ENCODE measurements at places on chromosomes 2 and 18.

DNA sequence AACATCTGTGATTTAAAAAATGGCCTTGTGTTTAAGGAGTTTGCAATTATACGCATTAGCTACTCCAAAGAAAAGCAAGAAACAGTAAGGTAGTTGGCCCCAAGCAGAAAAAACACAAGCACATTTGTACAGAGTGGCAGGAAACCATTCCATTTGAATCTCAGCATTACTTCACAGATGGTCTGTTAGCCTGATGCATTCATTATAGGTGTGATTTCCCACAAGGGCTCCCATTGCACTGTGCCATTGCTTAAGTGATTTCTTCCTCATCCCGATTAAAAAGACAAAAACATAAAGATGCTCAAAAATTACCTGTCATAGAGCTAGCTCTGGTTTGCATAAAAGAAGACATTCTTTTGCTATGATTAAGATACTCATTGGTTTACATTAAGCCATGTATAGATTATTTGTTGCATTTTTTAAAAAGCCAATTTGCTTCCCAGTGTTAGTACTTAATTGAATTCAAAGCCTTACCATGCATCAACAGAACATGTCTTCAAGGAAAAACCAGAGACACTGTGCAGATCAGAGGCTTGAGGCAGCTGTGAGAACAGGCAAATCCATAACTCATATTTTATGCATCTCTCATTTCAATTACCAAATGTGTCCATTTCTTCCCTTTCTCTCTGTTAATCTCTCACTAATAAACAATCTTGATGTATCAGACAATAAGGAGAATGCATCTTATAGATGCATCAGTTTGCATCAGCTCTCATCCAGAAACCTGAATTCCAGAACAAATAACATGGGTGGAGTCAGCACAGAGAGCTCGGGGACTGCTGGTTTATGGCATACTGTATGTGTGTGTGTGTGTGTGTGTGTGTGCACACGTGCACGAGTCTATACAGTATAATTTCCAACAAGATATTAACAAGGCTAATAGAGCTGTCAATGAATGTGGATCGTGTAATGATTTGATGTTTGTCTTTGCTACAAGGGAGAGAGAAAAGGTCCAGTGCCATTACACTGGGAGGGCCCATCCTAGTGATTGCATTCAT lies 558.6 kb upstream of the HS6ST1 start:
- no peak for DNase-seq

GRCh38 chr2:7701791-7702190 lies 784.6 kb downstream of the RNF144A start:
- no peak for DNase-seq

- no peak for DNase-seq
These were observed 280.7 kb upstream of the RND3 start for GRCh38 chr2:150767991-150768746.

DNA sequence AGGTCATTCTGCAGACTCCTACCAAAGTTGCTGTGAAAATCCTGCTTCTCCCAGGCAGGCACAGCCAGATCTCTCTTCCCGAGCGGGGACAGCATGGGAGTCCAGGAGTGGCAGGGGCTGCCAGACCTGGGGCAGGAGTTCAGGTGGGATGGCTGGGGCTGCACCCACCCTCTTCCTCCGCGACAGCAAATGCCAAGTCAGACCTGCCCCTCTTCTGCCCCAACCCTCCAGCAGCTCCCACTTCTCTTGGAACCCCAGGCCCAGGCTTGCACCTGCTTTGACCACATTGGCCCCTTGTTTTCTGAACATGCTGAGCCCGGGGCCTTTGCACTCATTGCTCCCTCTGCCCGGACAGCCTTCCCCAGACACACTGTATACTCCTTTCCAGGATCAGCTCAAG lies 288.2 kb upstream of the HS6ST1 start:
- no peak for DNase-seq

DNA sequence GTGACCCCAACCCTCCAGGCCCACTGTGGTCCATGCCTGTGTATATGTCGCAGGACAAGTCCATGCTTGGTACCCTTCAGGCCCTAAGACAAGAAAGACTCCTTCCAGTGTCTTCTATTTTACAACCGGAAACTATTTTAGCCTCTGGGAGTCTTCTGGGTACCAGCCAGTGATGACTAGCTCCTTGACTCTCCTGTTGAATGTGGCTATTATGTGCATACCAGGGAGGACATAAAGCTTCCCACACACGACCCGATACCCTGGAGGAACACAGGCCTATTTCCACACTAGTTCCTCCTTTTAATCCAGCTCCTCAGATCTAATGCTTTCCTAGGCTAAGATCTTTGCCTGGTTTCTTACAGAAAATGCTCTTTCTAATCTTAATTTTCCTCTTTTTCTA lies 178.1 kb downstream of the NCKAP5 start:
- peak; percentile 66 for DNase-seq
